ENCODE measurements at places on chromosomes 3 and 15.

- H3K27me3 ChIP-seq = no peaks in the 10 kb centered on the region
- no peak for DNase-seq
- no peak overlapping the region for H3K4me3 ChIP-seq
- no peaks in the 10 kb centered on the region for H3K36me3 ChIP-seq
Measured at GRCh38 chr3:54856271-54856670, 71.6 kb downstream of the LRTM1 start.

DNA sequence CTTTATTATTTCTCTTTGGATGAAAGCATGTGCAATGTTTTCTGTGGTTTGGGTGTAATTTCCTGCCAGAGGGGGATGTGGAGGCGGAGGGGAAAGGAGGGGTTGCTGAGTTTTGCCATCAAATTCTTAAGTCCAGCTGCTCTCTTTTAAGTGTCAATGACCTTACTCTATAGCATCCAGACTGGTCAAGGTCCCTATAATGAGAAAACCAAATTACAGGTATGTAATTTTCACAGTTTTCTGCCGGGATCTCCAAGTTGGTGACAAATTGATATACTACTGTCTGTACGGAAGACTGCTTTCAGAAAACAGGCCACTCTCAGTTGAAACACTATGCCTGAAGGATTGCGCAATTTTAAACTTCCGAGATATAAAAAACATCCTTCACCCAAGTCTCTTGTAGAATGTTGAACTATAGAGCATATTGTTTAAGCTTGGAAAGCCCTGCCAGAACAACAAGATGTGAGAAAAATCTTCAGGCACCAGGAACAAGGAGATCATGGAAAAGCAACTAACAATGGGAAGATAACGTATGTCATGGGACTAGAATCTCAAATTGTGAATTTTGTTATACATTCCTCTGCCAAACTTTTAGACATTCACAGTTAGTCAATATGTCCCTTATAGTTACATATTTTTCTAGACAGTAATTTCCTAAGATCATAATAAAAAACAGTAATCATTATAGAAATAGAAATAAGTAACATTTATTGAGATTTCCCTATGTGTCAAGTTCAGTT is 300.7 kb upstream of the SATB1 start:
- H3K4me1 ChIP-seq = no peaks in the 10 kb centered on the region
- no peaks in the 10 kb centered on the region for H3K36me3 ChIP-seq
- H3K27me3 ChIP-seq = no peaks in the 10 kb centered on the region
- peak overlapping the region; percentile 14 for H3K27ac ChIP-seq
- no peak for DNase-seq

DNA sequence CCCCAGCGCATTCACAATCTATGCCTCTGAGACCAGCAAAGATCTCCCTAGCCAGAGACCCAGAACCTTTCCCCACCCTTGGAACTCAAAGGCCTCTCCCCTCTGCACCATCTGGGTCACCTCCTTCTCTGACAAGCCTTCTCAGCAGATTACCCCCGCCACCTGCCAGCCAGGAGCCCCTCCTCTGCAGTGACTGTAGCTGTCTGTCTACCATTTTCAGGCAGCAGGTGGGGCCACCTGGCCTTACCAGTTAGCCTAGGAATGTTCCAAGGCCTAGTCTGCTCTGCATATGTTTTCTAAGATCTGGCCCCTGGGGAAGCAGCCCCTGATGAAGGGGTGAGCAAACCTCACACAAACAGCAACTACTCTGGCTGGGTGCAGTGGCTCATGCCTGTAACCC is 2.4 kb downstream of the MYLK start:
- H3K27ac ChIP-seq = no peak overlapping the region
- peaks cover 24% of the 10 kb centered on the region for H3K27me3 ChIP-seq
- DNase-seq = no peak
- H3K4me3 ChIP-seq = no peak overlapping the region
- H3K4me1 ChIP-seq = peaks cover 8% of the 10 kb centered on the region

DNA sequence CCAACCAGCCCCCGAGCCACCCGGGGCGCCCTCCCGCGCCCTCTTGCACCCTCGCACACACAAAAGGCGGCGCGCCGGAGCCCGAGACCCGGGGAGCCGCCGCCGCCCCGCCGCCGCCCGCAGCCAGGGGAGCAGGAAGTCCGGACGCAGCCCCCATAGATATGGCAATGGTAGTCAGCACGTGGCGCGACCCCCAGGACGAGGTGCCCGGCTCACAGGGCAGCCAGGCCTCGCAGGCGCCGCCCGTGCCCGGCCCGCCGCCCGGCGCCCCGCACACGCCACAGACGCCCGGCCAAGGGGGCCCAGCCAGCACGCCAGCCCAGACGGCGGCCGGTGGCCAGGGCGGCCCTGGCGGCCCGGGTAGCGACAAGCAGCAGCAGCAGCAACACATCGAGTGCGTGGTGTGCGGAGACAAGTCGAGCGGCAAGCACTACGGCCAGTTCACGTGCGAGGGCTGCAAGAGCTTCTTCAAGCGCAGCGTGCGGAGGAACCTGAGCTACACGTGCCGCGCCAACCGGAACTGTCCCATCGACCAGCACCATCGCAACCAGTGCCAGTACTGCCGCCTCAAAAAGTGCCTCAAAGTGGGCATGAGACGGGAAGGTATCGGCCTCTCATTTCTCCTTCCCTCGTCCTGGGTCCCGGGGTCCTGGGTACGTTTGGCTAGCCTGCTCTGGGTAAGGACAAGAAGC is 1.6 kb downstream of the NR2F2 start:
- H3K4me3 ChIP-seq = peak overlapping the region; percentile 88
- peaks cover 63% of the 10 kb centered on the region for H3K4me1 ChIP-seq
- H3K36me3 ChIP-seq = peaks cover 15% of the 10 kb centered on the region
- DNase-seq = no peak
- H3K27me3 ChIP-seq = peaks cover 57% of the 10 kb centered on the region
- H3K27ac ChIP-seq = peak overlapping the region; percentile 96

DNA sequence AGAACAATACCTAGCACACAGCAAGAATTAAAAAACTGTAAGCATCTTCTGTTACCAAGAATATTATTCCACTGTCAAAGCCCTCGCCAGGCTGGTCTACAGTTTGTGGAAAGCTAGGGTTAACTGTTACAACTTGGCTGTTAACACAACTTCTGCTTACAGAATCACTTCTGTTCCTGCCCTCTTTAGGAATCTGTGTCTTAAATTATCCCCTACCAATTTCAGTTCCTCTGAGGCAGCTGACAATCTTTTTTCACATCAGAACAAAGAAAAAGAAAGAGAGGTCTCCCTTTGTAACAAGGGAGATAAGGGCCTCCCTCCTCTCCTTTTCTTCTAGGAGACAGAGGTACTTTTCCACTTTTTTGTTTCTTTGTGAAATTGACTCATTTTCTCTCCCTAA is 188.9 kb downstream of the FMN1 start:
- no peak overlapping the region for H3K27ac ChIP-seq
- DNase-seq = no peak
- no peak overlapping the region for H3K4me3 ChIP-seq
- H3K27me3 ChIP-seq = no peaks in the 10 kb centered on the region
- H3K36me3 ChIP-seq = no peaks in the 10 kb centered on the region

- no peaks in the 10 kb centered on the region for H3K4me1 ChIP-seq
- no peaks in the 10 kb centered on the region for H3K27me3 ChIP-seq
- H3K36me3 ChIP-seq = peaks cover 45% of the 10 kb centered on the region
Measured at GRCh38 chr3:196918968-196919367, 23.4 kb downstream of the NCBP2 start.

- H3K27ac ChIP-seq = no peak overlapping the region
- peaks cover 47% of the 10 kb centered on the region for H3K27me3 ChIP-seq
- no peak for DNase-seq
- H3K4me3 ChIP-seq = no peak overlapping the region
Measured at GRCh38 chr15:60275624-60276023, 122.2 kb downstream of the ANXA2 start.
